ENCODE measurements at places on chromosomes 12 and 14.

DNA sequence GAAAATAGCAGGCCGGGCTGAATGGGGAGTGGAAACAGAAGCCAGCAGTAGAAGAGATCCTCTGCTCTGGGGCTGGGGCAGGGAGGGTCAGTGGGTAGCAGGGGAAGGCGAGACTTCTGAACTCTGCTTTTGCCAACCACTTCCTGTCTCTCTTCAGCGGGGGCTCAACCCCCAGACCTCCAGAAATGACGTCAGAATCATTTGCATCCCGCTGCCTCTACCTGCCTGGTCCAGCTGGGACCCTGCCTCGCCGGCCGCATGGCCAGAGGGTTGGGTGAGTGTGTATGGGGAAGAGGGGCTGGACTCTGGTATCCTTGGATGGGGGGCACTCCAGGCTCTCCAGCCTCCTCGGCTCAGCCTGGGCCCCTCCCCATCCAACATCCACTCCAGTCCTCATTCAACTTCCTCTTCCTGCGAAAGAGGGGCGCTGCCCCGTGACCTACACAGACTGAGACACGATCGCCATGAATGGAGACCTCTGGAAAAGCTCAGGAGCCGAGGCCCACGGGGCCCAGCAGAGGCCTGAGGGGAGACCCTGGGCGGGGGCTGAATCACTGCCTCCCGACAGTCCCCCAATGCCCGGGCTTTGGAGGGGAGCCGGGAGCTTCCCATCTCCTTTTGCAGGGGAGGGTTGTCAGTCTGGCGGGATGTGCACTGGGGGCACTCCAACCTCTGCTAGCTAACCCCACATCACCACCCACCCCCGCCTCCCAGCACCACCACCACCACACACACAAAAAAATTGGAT is 458 bp upstream of the HOXC4 start:
- DNase-seq: peak; percentile 60

- DNase-seq: no peak
These were observed 20.0 kb upstream of the APPL2 start for GRCh38 chr12:105256011-105256410.

GRCh38 chr14:55899531-55899930 is 218.7 kb upstream of the PELI2 start:
- DNase-seq: no peak

GRCh38 chr12:123105211-123105826 is 45.6 kb downstream of the PITPNM2 start:
- DNase-seq: peak; percentile 83

GRCh38 chr12:76183459-76184186 is 99.1 kb upstream of the NAP1L1 start:
- DNase-seq: no peak

DNA sequence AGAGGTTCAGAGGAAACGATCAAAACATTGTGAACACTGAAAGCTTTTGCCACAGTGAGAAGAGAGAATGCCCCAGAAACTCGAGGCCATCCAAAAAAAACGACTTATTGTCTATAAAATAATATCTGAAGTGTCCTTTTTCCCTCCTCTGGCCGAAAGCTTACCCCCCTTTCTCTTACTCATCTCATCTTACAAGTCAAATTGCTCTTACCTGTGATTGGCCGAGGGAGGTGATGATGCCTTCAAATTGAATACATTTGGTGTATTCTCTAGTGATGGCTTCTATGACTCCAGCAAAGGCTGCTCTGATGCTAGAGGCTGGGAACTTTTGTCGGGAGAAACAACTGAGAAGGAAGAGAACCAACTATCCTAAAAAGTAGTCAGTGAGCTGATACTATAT is 90.7 kb downstream of the PTCSC3 start:
- no peak for DNase-seq

DNA sequence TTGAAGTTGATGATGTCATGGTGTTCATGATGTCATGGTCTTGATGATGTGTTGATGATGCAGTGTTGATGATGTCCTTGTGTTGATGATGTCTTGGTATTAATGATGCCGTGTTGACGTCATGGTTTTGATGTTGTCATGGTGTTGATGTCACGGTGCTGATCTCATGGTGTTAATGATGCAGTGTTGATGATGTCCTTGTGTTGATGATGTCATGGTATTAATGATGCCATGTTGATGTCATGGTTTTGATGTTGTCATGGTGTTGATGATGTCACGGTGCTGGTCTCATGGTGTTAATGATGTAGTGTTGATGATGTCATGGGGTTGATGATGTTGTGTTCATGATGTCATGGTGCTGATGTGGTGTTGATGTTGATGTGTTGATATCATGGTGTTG is 48.0 kb upstream of the RIMBP2 start:
- no peak for DNase-seq

- no peak for DNase-seq
These were observed 3.7 kb upstream of the FAIM2 start for GRCh38 chr12:49907352-49907751.

DNA sequence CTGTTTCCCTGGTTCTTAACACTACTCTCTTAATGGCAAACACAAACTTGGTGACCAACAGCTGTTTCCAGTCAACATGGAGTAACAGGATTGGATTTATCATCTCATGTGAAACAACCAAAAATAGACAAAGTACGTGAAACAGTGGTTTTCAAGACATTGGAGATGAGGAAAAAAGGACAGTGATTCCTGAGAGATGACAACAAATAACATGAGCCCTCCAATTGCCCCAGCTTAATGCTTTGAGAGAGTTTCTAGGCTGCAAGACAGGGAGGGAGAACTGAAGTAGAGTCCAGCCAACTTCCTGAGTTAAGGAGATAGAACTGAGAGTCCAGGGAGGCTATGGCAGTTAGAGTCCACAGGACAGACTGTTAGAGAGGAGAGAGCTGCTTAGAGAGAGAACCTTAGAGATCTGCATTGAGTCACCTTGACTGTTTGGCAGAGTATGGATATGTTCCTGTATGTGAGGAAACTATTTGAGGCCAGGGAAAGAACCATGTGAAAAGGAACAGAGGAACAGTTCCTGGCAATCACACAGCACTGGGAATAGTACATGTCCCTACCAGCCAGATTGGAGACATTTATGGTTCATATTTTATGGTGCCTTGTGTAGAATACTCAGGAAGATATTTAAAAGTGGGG is 106.4 kb downstream of the PCNX1 start:
- no peak for DNase-seq

DNA sequence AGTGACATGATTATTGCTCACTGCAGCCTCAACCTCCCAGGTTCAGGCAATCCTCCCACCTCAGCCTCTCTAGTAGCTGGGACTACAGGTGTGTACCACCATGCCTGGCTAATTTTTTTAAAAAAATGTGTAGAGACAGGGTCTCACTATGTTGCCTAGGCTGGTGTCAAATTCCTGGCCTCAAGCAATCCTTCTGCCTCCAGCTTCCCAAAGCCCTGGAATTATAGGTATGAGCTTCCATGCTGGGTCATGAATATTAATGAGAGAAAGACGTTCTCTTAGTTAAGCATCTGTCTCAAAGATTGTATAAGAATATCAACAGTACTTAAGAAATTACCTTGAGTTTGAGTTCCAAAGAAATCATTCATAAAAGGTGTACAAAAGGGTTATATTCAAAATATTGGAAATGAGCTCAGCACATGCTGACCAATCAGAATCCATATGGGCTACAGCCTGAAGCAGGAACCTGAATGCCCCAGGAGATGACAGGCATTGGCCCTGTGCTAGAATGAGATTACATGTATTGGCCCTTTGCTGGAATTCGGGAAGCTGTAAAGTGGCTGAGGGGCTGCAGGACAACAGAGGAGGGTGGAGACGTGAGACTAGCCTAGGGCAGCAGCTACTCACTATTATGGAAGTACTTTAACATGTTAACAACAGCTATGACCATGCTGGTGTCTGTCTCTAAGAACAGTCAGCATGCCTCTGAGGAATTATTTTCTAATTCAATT is 157.0 kb upstream of the CPNE8 start:
- peak; percentile 66 for DNase-seq

DNA sequence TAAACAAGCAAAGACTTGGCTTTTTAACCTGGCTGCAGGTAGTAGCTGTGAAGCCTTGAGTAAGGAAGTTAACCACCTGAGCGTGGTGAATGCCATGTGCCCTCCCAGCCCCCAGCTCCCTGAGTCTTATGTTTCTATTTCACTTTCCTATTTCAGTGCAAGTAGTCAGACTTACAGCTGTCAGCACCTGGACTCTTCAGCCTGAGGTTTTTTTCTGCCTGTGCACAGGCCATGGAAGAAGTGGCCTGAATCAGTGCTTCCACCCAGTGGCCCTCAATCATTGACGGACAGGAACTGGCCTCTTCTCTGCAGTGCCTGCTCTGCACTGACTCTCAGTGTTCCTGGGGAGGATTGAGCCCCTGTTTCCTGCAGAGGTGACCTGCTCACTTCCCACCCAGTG is 796.4 kb downstream of the MED13L start:
- DNase-seq: no peak

DNA sequence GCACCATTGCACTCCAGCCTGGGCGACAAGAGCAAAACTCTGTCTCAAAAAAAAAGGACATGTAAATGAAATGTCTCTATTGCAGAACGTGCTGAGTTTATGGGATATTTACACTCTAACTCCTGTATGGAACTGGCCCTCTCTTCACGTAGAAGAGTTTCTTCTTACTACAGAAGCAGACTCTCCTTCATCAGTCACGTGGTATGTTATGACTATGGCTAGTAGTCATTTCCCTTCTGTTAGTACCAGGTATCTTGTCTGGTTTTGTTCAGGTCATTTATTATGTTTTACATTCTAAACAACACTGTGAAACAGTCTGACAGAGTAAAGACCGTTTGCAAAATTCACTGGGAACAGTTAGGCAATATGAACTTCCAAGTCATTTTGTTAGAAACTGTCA is 20.3 kb downstream of the KNTC1 start:
- no peak for DNase-seq

GRCh38 chr12:27112871-27113270 is 30.5 kb upstream of the C12orf71 start:
- no peak for DNase-seq

GRCh38 chr14:33123281-33123680 is 184.6 kb downstream of the NPAS3 start:
- DNase-seq: no peak

GRCh38 chr12:130655010-130655409 is 61.1 kb downstream of the RIMBP2 start:
- DNase-seq: no peak

DNA sequence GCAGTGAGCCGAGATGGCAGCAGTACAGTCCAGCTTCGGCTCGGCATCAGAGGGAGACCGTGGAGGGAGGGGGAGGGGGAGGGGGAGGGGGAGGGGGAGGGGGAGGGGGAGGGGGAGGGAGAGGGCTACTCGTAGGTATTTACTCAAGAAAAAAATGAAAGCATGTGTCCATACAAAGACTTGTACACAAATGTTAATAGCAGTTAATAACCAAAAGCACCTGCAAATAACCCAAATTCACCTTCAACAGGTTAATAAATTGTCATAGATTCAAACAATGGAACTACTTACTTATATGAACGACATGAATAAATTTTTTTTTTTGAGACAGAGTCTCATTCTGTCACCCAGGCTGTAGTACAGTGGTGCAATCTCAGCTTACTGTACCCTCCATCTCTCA is 152.4 kb downstream of the BRMS1L start:
- no peak for DNase-seq

DNA sequence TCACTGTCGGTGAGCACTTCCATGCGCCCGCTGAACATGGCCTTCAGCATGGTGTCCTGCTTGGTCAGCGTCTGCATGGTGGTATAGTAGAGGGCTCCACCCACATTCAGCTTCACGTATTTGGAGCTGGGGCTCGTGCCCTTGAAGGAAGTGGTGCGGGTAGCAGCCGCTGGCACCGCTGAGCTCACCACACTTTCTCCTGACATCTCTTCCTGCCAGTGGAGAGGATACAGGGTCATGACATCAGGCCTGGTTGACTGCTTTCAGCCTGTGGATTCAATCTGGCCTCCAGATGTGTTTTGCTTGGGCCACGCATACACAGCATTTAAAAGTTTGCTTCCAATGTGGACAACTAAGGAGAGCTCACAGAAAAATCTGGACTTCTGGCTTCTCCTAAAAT is 7.6 kb downstream of the KCTD10 start:
- no peak for DNase-seq

- no peak for DNase-seq
These were observed 170.5 kb downstream of the TSPAN9 start for GRCh38 chr12:3247629-3248161.

- DNase-seq: no peak
These were observed 3.7 kb downstream of the GPR132 start for GRCh38 chr14:105061428-105062047.

GRCh38 chr12:131628023-131628740 is 82.7 kb upstream of the SFSWAP start:
- no peak for DNase-seq

DNA sequence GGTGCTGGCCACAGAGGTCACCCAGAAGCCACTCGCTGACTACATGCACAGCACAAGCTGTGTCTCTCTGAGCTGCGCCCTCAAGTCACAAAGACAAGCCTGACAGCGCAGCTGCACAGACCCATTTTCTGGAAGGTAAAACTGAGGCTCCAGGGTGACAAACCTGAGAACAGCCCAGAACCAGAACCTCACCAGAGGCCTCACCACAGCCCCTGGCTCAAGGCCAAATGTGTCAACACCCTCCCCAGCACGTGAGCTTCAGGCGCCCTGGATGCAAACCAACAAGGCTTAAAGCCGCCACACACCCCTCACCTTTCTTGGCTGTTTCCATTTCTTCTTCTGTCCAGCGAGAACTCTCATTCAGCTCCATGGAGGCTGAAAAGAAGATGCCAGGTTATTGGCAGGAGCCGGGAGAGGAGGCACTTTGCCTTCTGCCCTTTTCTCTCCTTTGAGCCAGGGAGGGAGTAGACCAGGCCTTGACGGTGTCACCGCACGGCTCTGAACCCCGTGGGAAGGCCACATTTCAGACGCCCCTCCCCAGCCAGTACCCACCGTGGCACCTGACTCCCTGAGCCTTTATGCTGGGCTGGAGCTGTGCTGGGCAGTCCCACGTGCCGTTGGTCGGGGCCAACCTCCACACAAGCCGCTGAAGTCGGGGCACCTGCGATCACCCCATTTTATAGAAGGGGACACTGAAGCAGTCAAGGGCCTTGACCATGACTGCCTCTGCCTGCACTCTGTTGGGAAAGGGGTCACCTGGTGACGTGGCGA is 103.1 kb downstream of the RFLNA start:
- no peak for DNase-seq

DNA sequence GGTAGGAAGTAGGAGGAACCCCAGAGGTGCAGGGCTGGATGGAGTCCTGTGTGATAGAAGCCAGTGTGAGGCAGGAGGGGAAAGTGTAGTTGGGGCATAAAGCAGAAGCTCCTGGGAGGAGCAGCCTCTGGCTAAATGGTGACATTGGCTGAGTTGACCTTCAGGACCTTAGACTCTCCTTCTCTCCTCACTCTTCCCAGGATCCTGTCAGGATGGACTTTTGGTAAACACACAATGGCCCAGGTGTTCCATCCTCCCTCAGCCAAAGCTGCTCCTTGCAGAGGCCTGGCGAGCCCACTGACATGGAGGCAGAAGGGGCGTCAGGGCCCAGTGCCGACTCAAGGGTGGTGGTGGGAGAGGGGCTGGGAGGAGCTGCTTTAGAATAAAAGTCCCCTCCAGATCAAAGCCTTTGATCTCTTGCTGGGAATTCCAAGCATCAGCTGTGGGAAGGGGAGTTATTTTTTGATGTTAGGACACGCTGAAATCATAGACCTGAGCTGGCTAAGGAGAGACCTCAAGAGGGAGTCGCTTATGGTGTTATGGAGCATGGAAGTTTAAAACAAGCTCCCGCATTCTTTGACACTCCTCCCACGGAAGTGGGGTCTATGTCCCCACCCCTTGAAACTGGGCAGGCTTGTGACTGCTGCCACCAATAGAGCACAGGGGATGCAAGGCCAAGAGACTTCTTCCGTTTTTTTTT is 44.1 kb downstream of the SMIM41 start:
- peak; percentile 48 for DNase-seq

GRCh38 chr12:10130042-10130441 is at the start of gene CLEC7A:
Gene CLEC7A (minus strand): TSS chr12:10130199. CDS start chr12:10130082, 117 bp downstream.
- no peak for DNase-seq
